ENCODE measurements at places on chromosomes 2 and 18.

- DNase-seq: peak; percentile 55
Observed at GRCh38 chr2:10329880-10330699, 27.4 kb downstream of the HPCAL1 start.

GRCh38 chr2:73172963-73173362 lies 29.4 kb upstream of the NOTO start:
- no peak for DNase-seq

- DNase-seq: peak; percentile 69
Observed at GRCh38 chr2:191206613-191207471, 38.4 kb upstream of the MYO1B start.

GRCh38 chr2:105432044-105432399 lies 33.2 kb upstream of the FHL2 start:
- no peak for DNase-seq

DNA sequence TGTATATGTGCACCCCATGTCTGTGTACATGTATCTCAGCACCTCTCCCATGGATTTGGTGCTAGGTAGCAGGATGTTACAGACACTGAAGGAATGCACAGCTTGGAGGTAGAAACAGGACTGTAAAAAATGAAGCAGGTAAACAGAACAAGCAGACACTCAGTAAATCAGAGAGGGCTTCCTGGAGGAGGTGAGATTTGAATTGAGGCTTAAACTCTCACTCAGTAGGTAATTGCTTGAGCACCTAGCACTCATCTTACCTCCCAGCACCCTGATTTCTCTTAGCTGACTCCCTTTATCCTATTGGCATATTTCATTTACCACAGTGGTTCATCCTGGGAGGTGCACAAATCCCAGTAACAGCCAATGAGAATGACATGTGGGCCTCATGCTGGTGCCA lies 537.9 kb upstream of the RAB6C start:
- no peak for DNase-seq

- DNase-seq: no peak
Observed at GRCh38 chr18:44025421-44025820, 655.3 kb upstream of the SETBP1 start.

- no peak for DNase-seq
Observed at GRCh38 chr2:97662386-97662894, 1.4 kb downstream of the ACTR1B start.

- no peak for DNase-seq
Observed at GRCh38 chr2:120938045-120938771, 202.5 kb downstream of the GLI2 start.

- no peak for DNase-seq
Observed at GRCh38 chr2:55896633-55897032, 26.9 kb downstream of the EFEMP1 start.

GRCh38 chr2:167793725-167794124 lies 453.7 kb downstream of the STK39 start:
- DNase-seq: no peak

DNA sequence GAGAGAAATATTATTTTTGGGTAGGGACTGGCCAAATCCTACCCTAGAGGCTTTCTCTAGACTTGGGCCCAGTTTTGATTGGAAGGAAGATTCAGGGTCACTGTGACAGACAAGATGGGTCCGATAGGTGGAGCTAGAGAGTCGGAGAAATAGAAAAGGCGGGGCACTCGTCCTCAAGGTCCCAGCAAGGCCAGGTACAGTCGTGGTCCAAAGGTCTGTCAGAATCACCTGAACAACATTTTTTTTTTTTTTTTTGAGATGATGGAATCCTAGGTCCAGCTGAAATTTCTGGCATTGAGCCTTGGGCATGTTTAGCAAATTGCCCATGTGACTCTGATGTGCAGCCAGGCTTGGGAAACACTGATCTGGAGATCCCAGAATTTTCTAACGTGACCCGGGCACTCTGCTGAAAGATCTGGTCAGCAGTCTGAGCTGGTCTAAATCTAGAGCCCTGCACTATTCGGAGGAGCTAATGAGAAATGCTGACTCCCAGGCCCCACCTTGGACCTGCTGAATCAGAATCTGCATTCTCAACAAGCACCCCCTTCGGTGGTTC lies 23.0 kb upstream of the NTSR2 start:
- peak; percentile 80 for DNase-seq
